ENCODE measurements at places on chromosomes 7 and 10.

- no peak for DNase-seq
Observed at GRCh38 chr7:77368974-77369373, 47.2 kb downstream of the GSAP start.

GRCh38 chr7:143460271-143460979 lies 17.2 kb downstream of the TAS2R60 start:
- DNase-seq: no peak

- DNase-seq: no peak
Observed at GRCh38 chr10:34941471-34942357, 126.6 kb upstream of the PARD3 start.

GRCh38 chr10:13352519-13352918 lies 4.4 kb upstream of the SEPHS1 start:
- DNase-seq: no peak

DNA sequence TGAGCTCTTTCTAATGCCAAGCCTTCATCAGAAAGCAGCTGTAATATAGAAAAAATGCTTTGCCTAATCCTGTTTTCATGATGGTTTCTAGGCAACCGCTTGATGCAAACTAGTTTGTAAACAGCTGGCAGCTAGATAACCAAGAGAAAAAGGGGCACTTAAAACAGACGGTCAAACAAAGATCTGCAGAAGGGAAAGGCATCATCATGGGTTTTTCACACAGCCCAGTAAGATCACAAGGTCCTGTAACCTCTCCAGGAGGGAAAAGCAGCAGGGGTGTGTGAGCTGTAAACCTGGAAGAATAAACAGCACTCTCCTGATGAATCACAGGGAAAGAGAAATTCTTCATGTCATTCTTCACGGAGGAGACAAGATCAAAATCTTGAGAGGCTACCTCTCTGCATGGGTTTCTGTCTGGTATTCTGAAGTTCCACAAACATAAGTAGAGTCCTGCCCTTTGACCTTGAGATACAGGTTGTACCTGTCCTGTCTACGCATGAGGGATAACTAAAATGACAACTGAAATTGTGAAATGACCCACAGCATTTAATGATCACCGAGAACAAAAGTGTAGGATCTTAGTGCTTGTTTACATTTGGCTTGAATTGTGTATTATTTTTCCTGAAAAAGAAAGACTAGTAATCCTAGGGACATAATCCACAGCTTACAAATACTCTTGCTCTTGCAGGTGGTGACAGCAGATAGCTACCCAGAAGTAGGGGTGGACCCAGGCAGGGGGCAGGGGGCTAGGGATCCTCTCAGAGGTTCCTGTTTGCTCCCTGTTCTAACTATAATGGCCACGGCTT lies 48.0 kb downstream of the CREB3L2 start:
- DNase-seq: peak; percentile 22

GRCh38 chr10:97196223-97197029 lies 10.7 kb upstream of the SLIT1 start:
- no peak for DNase-seq

DNA sequence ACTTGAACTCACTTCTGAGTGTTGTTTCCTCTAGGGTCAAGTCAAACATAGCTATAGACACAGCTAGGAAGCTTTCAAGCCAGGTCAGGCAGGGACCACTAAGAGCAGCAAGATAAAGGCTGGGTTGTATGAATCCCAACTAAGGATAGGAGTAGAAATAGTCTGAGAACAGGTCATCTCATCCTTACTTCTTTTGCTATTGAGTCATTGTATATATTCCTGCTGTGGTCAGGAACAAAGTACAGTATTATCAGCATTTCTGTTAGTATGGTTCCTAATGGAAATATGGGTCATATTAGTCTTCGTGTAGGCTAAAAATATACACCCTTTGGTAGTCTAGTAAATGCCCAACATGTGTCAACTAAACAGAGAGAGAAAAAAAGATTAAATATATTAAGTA lies 145.3 kb downstream of the BTAF1 start:
- no peak for DNase-seq

DNA sequence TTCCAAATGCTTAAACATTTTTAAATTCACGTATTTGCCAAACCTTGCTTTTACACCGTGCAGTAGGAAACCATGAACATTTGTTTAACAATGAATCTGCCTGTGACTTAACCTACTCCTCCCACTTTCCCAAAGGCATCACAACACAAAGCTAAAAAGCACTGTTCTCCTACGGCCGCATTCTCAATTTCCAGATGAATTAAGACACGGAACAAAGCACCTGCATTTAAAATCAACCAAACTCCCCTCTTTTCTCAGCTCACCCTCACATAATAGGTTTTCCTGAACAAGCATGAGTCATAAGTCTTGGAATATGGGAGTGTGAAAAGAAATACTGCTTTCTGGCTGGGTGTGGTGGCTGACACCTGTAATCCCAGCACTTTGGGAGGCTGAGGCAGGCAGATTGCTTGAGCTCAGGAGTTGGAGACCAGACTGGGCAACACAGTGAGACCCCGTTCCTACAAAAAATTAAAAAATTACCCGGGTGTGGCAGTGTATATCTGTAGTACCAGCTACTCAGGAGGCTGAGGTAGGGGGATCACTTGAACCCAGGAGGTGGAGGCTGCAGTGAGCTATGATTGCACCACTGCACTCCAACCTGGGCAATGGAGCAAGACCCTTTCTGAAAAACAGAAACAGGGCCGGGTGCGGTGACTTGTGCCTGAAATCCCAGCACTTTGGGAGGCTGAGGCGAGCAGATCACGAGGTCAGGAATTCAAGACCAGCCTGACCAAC lies 51.7 kb upstream of the CYTH3 start:
- no peak for DNase-seq

- no peak for DNase-seq
Observed at GRCh38 chr7:159033473-159033825, 111.2 kb downstream of the VIPR2 start.

- DNase-seq: no peak
Observed at GRCh38 chr10:83165265-83165664, 974.0 kb upstream of the GHITM start.

GRCh38 chr7:88539518-88539917 lies 220.0 kb upstream of the ZNF804B start:
- no peak for DNase-seq

- DNase-seq: no peak
Observed at GRCh38 chr7:158266426-158266816, 321.2 kb downstream of the PTPRN2 start.

GRCh38 chr10:119687192-119688032 lies 36.2 kb downstream of the BAG3 start:
- DNase-seq: no peak

DNA sequence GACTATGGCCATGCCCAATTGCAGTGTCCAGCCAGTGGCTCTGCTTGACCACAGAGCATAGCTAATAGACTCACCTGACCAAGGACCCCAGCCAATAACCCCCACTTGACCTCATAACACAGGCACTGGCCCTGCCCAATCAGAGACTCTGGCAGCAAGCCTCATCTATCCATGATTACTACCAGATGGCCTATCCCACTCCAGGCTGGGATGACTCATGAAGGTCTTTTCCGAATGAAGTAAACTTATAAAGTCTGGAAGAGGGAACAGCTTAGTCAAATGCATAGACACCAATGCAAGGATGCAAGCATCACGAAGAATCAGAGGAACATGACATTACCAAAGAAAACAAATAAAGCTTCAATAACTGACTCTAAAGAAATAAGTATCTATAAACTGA lies 141.4 kb downstream of the TMEM168 start:
- no peak for DNase-seq
